ENCODE measurements at places on chromosomes 1 and 21. TPM values are rescaled to one million over a fixed set of nuclear protein-coding genes. Genes with fewer than 3 reads are reported as not detected.

- DNase-seq = no peak
Observed at GRCh38 chr1:21298981-21299391, 8.7 kb upstream of the ECE1 start.

- DNase-seq = no peak
Observed at GRCh38 chr21:38756746-38757145, 49.0 kb upstream of the ETS2 start.

- no peak for DNase-seq
Observed at GRCh38 chr1:168179438-168180147, 831 bp downstream of the TIPRL start.

DNA sequence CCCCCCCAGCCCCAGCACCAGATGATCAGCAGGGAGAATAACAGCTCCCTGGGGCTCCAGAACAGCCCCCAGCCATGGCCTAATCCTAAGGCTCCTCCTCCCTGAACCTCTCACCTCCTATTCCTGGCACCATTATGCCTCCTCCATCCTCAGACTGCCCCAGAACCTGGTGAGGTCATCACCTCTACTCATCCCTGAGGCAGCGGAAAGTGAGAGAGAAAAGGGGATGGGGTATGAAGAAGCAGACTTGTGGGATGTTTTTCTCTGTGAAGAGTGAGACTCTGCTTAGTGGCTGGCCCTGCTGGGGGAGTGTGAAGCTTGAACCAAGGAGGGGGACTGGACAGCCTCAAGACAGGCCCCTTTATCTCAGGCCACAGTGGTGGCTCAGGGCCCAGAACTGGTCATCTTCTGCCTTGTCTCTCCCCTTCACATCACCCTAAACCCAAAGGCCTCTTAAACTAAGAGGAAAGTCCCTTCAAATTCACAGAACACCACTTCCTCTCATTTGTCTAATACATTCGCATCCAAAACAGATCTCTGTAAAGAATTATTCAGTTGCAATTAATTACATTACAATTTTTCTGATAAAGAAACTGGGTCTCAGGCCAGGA lies 2.2 kb upstream of the PPM1J start:
- DNase-seq = peak; percentile 53

GRCh38 chr1:200405264-200405663 lies 4.6 kb downstream of the ZNF281 start:
- DNase-seq = no peak

Gene LORICRIN
- not detected for total RNA-seq

Gene PAQR6
- not detected for total RNA-seq

Gene PADI4
- total RNA-seq = not detected

Gene LSS
- total RNA-seq = 49.4 TPM

Gene TPTE
- total RNA-seq = not detected

Gene OR2G6
- not detected for total RNA-seq

Measured in ascending aorta (tissue), 2 donors.